ENCODE measurements at places on chromosomes 4 and X.
A peak's percentile ranks its signal among the peaks of the same experiment; 100 is the strongest.

DNA sequence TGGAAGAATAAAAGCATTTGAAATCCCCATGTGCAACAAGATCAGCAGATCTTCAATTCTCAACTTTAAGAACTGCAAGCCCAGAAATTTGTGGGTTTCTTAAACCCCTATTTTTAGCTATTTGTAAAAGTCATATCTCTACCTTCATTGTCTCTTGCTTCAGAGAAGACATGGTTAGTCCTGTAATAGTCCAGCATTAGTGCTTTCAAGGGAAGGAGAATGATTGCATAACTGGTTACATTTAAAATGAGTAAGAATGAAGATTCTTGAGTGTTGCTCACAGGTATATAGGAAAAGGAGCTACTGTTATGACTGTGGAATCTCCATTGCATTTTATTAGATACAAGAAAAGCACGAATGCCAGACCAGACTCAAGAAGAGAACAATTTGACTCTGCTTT is 84.0 kb downstream of the CCSER1 start:
- DNase-seq, result no peak

GRCh38 chr4:101304916-101305315 is 42.4 kb downstream of the PPP3CA start:
- no peak for DNase-seq

- no peak for DNase-seq
Measured at GRCh38 chr4:11587797-11588196, 159.1 kb upstream of the HS3ST1 start.

DNA sequence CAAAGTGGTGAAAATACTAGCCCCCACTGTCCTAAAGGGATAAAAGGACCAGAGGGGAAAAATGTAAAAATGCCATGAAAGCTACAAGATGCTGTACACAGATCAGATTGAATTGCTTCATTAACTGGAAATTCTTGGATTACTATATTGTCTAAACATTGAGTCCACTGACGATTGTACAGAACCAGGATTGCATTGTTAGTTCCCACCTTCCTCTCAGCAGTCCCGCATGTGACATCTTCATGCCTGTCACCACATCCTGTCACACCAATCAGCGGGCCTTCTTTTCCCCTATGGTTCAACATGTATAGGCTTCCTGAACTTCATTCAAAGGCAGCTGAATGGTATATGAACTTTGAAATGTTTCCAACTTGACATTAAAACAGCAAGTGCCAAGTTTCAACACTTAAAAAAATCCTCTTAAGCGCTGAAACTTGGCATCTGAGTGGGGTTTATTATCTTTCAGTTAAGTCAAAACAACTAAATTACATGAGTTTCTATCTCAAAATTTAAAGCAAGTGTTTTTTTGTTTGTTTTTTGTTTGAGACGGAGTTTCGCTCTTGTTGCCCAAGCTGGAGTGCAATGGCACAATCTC is 24.6 kb downstream of the ZRSR2 start:
- no peak for DNase-seq

- no peak for DNase-seq
Measured at GRCh38 chr4:38688676-38689355, 24.8 kb downstream of the KLF3 start.

- DNase-seq, result no peak
Measured at GRCh38 chr4:165328101-165328425, 594 bp downstream of the MSMO1 start.

GRCh38 chrX:108159028-108159670 is 67.6 kb downstream of the ATG4A start:
- DNase-seq, result no peak

DNA sequence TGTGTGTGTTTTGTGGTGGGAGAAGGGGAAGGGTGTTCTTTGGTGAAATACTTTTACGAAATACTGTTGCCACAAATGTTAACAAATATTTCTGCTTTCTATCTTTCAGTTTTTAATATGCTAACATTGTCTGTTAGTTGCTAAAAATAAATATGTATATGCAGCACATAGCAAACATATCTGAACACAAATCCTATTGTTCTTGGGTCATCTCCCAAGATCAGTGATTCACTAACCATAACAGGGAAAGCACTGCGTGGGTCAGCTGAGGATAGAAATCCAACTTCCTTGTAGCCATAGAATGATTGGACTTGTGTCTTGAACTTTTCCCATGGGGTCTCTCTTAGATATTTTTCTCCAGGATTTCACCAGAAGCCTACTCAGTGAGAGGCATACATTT is 250.3 kb upstream of the FAM47A start:
- no peak for DNase-seq

GRCh38 chr4:109989044-109989443 is 76.4 kb downstream of the EGF start:
- no peak for DNase-seq

- DNase-seq, result no peak
Measured at GRCh38 chr4:110091434-110092140, 106.8 kb downstream of the ELOVL6 start.

- no peak for DNase-seq
Measured at GRCh38 chr4:180598281-180598680, 1644.9 kb upstream of the TENM3 start.

DNA sequence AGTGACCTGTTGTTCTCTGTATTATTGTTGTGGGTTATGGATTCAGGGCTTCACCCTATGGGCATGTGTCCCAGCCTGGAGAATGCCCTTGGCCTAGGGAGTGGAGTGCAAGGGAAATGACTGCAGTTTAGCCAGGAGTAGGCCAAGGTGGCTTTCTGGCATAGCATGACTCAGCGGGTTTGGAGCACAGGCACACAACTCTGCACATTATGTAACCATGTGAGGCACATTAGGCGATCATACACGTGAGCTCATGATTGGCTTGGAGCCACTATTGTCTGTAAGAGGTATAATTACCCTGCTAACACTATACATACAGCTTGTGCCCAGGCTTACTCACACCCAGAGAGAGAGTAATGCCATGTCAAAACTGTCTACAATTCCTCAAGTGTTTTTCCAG is 35.1 kb upstream of the TACR3 start:
- no peak for DNase-seq

GRCh38 chrX:31227250-31227649 is 155.4 kb upstream of the FTHL17 start:
- DNase-seq, result no peak

- no peak for DNase-seq
Measured at GRCh38 chr4:42570221-42570620, 86.7 kb downstream of the ATP8A1 start.

GRCh38 chr4:82528074-82528473 is 33.7 kb downstream of the TMEM150C start:
- no peak for DNase-seq

GRCh38 chr4:130468340-130468739 is 1372.4 kb downstream of the C4orf33 start:
- DNase-seq, result no peak

DNA sequence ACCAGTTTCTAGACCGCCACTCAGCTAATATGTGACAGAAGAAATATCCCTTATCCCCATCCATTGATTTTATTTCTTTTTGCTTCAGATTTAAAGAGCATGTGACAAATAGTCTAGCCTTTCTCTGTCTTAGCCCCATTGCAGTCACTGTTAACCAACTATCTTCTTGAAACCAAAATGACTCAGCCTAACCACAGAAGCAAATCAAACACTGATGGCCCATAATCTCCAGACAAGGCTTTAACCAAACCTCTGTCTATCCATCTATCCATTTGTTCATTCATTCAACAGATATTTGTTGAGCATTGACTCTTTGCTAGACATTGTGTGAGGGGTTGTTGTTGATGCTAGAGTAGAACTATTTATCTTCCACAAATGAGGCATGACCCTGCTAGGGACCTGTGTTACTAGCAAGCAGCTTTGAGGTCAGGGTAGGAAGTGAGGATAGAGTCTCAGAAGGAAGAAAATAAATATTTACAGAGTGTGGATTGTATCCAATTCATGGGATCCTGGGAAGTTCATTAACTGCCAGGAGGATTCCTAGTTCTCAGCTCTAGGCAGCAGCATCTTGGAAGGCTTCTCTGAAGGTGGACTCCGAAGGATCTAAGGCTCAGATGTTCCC is 22.5 kb downstream of the HNRNPH2 start:
- DNase-seq, result no peak

DNA sequence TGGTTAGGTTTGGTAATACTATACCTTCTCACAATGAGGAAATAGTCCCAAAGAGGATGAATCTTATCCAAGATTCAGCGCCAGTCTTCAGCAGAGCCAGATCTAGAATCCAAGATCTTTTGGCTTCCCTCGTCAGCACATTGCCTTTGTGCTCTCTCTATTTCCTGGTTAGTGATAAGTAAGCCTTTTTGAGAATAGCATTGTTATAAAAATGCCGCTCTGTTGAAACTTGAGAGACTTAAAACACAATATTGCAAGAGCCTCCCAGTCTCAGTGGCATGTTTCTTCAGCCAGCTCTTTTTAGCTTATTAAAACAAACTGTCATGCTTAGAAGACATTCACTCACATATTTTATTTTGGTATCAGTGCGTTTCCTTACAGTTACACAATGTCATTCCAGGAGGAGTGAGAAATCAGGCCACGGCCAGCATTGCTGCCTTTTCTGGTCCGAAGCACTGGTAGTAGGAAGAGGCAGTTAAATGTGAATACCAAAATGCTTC is 141.4 kb downstream of the KLHL8 start:
- no peak for DNase-seq

DNA sequence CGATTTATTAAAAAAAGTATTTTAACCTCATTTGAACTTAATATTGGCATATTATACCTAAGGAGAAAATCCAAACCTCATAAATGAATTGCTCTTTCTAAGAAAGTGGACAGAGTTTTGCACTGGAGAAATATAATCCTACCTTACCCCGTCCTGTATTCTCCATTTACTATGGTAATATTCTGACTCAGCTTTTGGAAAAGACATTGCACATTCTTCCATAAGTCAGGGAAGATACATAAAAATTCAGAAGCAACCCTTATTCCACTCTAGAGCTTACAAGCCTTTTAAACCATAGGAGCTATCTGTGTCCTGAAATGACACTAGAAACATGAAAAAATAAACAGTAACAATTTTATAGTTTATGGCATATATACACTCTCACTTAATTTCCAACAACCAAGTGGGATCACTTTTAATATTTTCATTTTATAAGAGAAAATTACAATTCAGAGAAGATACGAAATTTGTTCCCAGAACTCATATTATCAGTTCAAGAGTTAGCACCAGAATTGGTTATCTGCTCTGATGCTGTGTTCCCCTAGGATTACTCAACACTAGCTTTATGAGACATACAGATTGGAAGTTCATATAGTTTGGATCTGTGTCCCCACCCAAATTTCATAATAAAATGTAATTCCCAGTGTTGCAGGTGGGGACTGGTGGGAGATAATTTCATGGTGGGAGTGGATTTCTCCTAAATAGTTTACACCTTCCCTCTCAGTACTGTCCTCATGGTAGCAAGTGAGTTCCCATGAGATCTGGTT is 359.4 kb downstream of the ARAP2 start:
- DNase-seq, result no peak

DNA sequence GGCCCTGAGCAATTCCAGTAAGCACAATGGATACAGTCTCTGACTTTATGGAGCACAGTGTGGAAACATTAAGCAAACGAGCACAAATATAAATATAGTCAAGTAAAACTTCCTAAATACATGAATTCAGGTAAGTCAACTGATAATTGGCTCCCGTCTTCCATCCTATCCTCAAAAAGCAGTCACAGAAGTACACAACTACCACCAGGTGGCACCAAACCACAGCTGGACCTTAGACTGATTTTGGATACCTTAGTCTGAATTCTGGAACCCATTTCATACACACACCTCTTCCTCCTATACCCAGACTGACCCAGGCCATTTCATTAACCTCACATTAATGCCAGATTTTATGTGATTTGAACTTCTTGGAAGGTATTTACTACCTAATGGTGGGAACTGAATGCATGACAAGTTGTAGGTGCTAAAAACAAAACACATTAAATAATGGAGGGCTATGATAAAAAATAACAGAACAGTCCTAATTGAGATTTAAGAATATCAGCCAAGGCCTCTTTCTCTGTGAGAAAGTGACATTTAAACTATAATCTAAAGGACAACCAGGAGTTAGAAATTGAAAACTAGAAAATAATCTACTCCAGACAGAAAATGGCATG is 77.5 kb downstream of the ELF2 start:
- peak; percentile 44 for DNase-seq

GRCh38 chr4:1584498-1584897 is 99.6 kb downstream of the FAM53A start:
- no peak for DNase-seq

- DNase-seq, result no peak
Measured at GRCh38 chr4:8181119-8181518, 18.0 kb upstream of the SH3TC1 start.

DNA sequence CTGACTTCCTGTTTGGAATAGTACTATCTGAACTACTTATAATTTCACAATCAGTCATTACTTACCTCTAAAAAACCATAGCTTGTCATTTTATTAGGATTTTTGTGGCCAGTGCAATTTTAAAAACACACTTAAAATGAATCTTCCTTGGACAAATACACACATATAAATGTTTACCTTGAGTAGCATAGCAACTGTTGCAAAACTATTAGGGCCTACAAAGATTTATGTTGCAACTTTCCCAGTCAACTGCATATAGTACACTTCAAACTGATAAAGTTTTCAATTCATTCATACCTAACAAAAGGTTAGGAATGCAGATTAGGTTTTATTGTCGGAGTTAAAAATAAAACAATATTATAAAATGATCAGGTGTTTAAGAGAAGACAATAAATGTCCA is 193.0 kb downstream of the PDGFC start:
- DNase-seq, result no peak

- DNase-seq, result no peak
Measured at GRCh38 chr4:174591243-174592021, 69.1 kb upstream of the HPGD start.

DNA sequence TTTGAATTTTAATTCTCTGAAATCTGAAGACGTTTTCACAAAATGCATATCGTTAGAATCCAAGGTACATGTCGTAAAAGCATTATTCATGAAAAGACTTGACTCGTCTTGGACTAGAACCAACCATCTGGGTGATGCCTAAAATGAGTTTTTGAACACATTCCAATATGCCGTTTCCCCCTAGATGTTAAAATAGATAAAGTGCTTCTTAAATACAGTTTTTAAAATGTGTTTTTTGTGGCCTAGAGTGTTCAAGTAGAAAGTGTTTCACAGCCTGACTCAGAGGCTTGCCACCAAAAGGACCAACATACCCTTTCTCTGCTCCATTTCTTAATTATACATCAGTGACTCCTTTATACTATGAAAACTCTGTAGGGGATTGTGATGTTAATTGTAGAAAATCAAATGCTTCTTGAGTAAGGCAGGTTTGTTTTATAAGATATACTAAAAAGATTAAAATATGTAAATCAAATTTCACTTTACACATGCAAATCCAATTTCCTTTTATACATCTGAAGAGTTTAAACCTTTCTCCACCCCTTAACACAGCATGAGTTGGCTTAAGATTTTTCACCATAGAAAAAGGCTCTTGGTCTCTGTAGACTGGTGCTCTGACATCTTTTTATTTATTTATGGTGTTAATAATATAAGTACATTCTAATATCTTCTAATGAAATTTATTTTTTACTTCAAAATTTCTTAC is 48.4 kb downstream of the PRKG2 start:
- DNase-seq, result no peak

DNA sequence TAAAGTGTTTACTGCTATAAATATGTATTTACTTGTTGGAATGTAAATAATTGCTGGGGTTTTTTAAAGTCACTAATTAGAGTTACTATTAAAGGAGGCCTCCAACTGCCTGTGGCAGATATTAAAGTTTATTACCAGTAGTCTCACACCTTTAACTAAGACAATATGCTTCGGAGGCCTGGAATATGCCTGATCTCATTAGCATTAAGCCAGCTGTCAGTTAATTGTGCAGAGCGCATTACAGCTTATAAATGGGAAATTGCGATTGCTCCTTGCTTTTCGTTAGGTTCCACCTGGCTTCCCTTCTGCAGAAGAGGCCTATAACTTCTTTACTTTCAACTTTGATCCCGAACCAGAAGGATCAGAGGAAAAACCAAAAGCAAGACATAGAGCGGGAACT is 41.3 kb downstream of the CC2D2A start:
- no peak for DNase-seq
